ENCODE measurements at places on chromosomes 13 and 19.

GRCh38 chr19:40663695-40664692 is 26.5 kb downstream of the NUMBL start:
- DNase-seq = no peak

- no peak for DNase-seq
Measured at GRCh38 chr19:7856109-7856591, 18.0 kb downstream of the PRR36 start.

DNA sequence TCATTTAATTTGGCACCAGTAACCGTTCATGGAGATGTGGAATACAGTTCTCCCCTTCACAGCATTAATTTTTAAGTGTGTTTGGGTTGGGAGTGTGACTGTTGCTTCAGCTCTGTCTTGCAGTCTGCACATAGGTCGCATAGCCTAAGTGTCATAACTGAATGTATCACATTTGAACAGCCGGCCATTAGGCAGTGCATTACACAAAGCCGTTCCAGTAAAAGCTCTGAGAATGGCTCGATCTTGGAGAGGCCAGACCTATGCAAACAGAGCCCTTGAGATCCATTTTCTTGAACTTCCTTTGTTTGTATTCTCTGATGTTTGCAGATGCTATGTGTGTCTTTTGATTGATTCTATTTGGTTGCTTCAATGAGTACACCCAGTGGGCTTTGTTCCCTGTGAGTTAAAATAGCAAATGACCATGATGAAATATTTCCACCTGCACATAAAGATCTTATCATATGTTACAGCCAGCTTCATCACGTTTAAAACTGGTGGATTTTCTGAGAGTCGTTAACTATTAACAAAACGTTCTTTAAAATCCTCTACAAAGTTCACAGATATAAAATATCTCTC is 1104.9 kb upstream of the SLC10A2 start:
- no peak for DNase-seq

- DNase-seq = no peak
Measured at GRCh38 chr13:59700281-59700680, 463.4 kb downstream of the DIAPH3 start.

- no peak for DNase-seq
Measured at GRCh38 chr13:63297163-63297562, 1881.5 kb upstream of the PCDH20 start.

GRCh38 chr13:64278493-64278892 is 2862.8 kb upstream of the PCDH20 start:
- no peak for DNase-seq

- DNase-seq = no peak
Measured at GRCh38 chr19:30084390-30084819, 142.4 kb downstream of the URI1 start.

Measured in stimulated activated CD8-positive, alpha-beta memory T cell treated with anti-CD3 and anti-CD28 coated beads, Interleukin-2, amount 100 ng/mL, for 1 hour (primary cell).